ENCODE measurements at places on chromosomes 3 and 15. TPM values are rescaled to one million over a fixed set of nuclear protein-coding genes. Genes with fewer than 3 reads are reported as not detected.

DNA sequence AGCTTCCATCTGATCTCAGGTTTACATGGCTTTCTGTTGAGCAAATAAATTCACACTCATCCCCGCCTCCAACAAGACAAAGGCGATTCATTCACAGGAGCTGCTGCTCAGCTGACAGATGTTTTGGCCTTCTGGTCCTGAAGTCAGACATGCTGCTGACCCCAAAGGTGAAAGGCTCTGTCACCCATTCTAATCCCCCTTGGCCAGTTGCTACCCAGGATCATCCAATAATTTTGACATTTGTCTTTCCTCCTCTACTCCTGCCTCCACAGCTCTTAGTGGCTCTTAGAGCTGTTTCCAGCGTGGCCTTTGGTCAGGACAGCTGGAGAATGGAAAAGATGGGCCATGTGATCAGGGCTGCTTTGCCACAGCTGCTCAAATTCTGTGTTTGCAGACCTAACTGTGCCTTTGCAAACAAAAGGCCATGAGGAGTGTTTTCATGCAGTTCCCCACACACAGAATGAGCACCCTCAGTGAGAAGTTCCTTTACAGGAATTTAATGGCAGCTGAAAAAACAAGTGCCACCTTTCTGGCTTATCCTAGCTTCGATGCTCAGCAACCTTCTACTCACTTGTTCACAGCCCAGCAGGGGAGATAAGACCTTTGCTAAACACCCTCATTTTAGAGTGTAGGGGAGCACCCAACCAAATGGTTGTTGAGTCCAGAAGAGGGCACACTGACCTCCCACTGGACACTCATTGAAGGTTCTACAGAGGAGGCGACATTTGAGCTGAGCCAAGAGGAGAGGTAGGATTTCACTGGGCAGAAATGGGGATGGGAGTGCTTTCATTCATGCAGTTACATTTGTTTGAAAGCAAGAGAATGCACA is 39.0 kb downstream of the CYP19A1 start:
- no peaks in the 10 kb centered on the region for H3K36me3 ChIP-seq
- no peaks in the 10 kb centered on the region for H3K27me3 ChIP-seq
- no peak overlapping the region for H3K27ac ChIP-seq
- no peak overlapping the region for H3K4me3 ChIP-seq
- no peaks in the 10 kb centered on the region for H3K4me1 ChIP-seq

DNA sequence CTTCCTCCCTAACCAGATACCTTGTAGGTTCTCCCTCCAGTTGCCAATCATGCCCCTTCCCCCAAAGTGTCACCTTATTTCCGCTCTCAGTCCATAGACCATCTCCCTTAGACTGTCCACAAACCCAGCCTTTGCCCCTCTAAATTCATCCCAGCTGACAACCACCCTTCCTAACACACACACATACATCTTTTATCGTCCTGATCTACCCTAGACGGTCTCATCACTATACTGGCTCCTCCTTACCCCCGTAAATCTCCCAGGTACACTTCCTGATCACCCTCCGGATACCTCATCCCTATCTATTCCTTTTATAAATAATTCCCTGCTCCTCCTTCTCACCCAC is 828 bp downstream of the THOC7 start:
- peak overlapping the region; percentile 93 for H3K27ac ChIP-seq
- H3K4me3 ChIP-seq: peak overlapping the region; percentile 68
- no peaks in the 10 kb centered on the region for H3K36me3 ChIP-seq
- no peak for DNase-seq

The FBXO40 gene
- total RNA-seq: not detected

GRCh38 chr3:144777906-144778305 is 806.3 kb downstream of the DIPK2A start:
- no peaks in the 10 kb centered on the region for H3K36me3 ChIP-seq
- no peak overlapping the region for H3K4me3 ChIP-seq
- no peaks in the 10 kb centered on the region for H3K4me1 ChIP-seq
- H3K27ac ChIP-seq: no peak overlapping the region

The FBXW12 gene
- total RNA-seq: not detected

The LSAMP gene
- total RNA-seq: 0.25 TPM

The CLDN16 gene
- not detected for total RNA-seq

DNA sequence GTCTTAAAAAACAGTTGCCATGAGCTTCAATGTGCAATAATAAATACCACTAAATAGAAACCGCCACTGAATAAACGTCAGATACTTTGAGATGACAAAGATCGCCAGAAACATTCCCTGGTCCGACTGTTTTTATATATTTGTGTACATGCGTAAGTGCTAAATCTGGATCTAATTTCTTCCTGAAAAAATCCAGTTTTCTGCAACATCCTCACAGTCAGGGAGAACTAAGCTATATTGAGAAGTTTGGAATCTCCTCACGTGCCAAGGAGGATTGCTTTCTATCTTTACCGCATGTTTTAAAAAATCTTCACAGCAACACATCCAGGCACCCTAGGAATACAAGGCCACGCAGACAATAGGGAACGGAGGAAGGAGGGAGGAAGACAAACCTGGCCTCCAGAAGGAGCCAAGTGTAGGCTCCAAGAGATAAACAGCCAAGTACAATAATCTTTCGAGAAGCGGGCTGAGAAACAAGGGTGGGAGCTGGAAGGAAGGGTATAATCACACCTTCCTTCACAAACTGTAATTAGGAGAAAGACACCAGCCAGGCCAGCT is 5.7 kb downstream of the VGLL4 start:
- H3K4me3 ChIP-seq: no peak overlapping the region
- peaks cover 10% of the 10 kb centered on the region for H3K4me1 ChIP-seq
- DNase-seq: no peak
- H3K27me3 ChIP-seq: no peaks in the 10 kb centered on the region
- no peak overlapping the region for H3K27ac ChIP-seq

DNA sequence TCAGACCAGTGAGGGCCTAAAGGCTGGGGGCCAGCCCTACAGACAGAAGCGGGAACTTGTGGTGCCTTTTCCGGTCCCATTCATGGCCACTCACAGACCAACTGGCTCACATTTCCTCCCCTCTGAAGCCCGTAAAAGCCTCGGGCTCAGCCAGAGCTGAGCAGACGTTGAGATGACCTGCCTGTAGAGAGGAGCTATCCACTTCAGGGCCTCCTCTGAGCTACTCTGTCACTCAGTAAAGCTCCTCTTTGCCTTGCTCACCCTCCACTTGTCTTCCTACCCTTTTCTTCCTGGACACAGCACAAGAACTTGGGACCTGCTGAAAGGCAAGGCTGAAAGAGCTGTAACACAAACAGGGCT is 53.5 kb downstream of the SLMAP start:
- DNase-seq: no peak
- H3K4me3 ChIP-seq: no peak overlapping the region
- H3K27ac ChIP-seq: no peak overlapping the region
- H3K4me1 ChIP-seq: peaks cover 23% of the 10 kb centered on the region
- no peaks in the 10 kb centered on the region for H3K36me3 ChIP-seq
- no peaks in the 10 kb centered on the region for H3K27me3 ChIP-seq

- H3K27ac ChIP-seq: no peak overlapping the region
- peaks cover 5% of the 10 kb centered on the region for H3K27me3 ChIP-seq
- no peak overlapping the region for H3K4me3 ChIP-seq
- DNase-seq: no peak
- peaks cover 10% of the 10 kb centered on the region for H3K4me1 ChIP-seq
These were observed 27.6 kb downstream of the FGD5 start for GRCh38 chr3:14846226-14846880.

All from HCT116 (cell line).